Left lung (tissue), 14 donors: ENCODE measurements at places on chromosomes 2 and 18. TPM values are rescaled to one million over a fixed set of nuclear protein-coding genes. Genes with fewer than 3 reads are reported as not detected.

DNA sequence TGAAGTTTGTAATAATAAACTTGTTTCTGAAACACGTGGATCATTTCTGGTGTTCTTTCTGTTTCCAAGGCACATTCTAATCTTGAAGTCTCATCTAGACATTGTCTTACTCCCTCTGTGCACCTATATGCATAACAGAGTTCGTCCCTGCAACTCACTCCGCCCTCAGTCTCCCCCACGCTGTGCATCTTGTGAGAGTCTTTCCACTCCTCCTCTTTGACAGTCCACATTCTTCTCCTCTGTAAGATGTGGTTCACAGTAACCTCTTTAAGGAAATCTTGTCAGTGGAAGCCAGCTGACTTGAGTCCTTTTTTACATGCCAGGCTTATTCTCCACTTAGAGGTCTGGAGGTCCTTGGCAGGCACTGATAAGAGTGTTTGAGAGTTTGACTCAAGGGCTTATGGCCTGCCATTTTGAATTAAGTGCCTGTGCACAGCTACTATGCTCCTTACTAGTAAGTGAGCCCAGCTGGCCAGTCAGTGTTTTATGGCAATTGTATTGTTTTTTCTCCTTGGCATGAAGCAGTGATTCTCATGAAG lies 108.9 kb upstream of the IL1R2 start:
- no peak for DNase-seq

Gene OSGEPL1
- 24.4 TPM for polyA plus RNA-seq

DNA sequence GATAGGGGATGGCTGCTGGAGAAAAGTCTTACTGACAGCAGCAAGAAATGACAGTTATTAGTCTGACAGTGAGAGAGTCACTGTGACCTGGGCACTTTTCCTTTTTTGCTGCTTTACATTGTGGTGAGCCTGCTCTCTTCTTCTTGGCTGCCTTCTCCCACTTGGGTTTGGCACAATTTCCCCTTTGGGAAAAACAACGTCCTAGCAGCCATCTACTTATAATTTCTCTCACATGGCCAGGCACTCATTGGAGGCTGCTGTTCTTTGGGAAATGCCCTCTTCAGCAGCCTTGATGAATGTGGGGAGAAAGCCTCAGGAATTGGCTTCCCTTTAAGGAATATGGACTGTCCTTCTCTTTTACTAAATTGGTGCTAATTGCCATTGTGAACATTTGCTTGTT lies 60.4 kb upstream of the SLC1A4 start:
- no peak for DNase-seq

- DNase-seq = no peak
Measured at GRCh38 chr2:6879011-6879410, 1.4 kb downstream of the RSAD2 start.

Gene DYSF
- polyA plus RNA-seq = 23.6 TPM

DNA sequence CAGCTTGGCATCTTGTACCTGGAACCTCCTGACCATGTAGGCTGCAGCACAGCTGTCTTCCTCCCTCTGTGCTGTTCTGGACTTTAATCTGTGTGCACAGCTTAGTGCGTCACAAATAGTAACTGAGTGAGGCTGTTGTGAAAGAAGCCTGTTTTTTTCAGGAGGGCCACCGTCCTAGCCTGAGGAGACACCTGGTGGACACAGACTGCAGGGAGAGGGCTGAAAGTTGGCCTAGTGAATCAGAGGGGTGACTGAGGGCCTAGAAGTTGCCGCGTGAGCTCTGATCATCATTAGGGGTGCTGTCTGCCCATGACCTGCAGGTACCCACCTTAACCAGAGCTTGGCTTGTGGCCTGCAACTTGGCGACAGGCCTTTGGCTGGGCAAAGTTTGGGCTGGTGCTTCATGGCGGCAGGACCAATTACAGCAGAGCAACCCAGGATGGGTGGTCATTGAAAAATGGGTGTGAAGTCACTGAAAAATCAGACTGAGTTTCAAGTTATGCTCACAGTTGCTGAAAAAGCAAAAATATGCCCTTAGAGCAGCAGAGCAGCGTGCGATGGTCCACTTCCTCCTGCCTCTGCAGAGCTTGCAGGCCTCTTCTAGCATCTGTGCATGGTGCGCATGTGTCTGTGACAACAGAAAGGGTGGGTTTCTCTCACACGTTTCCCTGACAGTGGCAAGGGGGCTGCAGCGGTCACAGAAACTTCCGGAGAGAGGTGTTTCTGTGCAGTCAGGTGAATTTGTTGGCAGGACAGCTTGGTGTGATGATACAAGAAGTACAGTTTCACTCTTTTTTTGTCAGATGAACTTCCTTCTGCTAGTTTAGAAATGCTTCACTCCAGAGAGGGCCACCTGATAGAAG lies 9.6 kb downstream of the GDF7 start:
- no peak for DNase-seq

Gene ATG16L1
- polyA plus RNA-seq = 22.4 TPM

DNA sequence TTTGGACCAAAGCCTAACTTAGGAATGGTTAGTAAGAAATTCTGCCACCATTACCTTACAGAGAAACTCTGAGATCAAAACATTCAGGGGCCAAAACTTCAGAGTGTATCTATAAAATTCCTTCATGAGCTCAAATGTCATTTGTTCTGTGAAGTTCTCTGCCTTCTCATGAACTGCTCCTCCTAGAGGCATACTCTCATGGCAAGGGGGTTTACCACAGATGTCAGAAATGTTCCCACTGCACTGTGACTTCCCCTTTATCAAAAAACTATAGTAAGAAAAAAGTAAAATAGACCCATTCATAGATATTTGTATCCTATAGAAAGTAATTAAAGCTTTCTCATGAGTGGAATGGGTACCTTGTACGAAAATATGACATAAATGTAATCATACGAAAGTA lies 68.5 kb downstream of the USP40 start:
- no peak for DNase-seq

Gene IL1F10
- polyA plus RNA-seq = not detected

- no peak for DNase-seq
Measured at GRCh38 chr2:3728104-3729054, 25.0 kb downstream of the DCDC2C start.

Gene SRD5A2
- polyA plus RNA-seq = 0.65 TPM

DNA sequence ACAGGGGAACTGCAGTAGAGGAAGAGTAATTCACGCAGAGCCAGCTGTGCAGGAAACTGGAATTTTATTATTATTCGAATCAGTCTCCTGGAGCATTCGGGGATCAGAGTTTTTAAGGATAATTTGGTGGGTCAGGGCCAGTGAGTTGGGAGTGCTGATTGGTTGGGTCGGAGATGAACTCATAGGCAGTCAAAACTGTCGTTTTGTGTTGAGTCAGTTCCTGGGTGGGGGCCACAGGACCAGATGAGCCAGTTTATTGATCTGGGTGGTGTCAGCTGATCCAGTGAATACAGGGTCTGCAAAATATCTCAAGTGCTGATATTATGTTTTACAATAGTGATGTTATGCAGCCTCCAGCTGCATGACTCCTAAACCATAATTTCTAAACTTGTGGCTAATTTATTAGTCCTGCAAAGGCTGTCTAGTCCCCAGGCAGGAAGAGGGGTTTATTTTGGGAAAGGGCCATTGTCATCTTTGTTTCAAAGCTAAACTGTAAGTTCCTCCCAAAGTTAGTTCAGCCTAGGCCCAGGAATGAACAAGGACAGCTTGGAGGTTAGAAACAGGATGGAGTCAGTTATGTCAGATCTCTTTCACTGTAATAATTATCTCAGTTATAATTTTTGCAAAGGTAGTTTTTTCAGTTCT lies 67.0 kb downstream of the ASAP2 start:
- DNase-seq = no peak

GRCh38 chr2:133953524-133953923 lies 300.3 kb upstream of the MGAT5 start:
- DNase-seq = no peak

GRCh38 chr18:21361307-21361880 lies 119.4 kb downstream of the GREB1L start:
- DNase-seq = no peak

Gene DNAJC5G
- polyA plus RNA-seq = 0.19 TPM

DNA sequence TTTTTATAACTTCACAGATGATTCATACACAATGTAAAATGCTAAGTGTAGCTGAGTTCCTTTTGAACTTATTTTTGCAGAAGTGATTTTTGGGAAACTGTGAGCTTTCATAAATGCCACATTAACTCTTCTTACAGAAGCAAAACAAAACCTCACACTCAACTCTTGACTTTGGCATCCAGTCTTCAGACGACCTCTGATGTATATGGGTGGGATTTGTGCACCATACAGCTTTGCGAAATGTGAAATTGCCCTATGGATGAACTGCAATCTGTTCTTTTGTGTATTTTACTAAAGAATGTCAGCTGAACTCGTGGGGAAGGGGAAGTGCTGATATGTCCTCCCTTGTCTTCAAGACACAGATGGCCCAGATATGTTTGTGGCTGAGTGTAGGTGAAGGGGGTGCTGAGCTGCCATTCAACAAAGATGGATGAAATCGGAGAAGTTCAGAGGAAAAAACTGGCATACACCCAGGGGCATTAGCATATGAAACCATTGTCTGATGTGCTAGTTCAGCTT lies 218.3 kb downstream of the PTGR3 start:
- peak; percentile 30 for DNase-seq
